ENCODE measurements at places on chromosomes 6 and 20.

DNA sequence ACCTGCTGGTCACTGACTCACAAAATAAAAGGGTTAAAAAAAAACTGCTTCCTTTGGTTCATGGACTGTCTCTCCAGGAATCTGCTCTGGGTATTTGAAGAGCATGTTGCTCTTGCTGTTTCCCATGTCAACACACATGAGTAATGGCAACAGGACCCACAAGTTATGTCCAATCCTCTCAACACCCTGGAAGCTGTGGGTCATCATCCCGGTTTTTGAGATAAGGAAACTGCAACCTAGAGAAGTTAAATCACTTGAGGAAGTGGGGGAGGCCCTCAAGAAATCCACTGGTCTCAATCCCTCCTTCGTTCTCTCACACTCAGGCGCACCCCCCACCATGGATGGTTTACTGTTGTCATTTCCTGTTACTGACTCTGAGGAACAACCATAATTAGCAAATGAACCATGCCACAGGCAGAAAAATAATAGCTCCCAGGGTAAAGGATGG is 12.4 kb downstream of the MAP1LC3A start:
- no peak for DNase-seq

GRCh38 chr6:52310932-52311331 is 26.4 kb upstream of the MCM3 start:
- no peak for DNase-seq

- DNase-seq: no peak
Observed at GRCh38 chr6:115495184-115495583, 565.5 kb downstream of the FRK start.

DNA sequence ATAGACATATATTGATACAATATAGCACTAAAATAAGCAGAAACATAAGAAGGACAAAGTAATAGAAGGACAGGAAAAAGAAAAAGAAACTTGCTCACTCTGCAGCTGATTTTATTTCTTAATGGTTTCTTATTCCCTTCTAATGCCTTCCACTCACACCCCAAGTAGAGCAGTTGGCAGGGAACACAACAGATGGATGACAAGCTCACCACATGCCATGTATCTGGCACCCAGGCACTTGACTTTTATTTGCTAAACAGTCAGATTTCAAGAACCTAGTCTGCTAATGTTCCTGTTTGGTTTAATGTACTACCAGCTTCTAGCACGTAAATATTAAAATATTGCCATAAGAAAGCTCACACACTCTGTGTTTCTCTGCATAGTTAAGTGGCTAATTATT is 87.1 kb downstream of the COL19A1 start:
- no peak for DNase-seq

DNA sequence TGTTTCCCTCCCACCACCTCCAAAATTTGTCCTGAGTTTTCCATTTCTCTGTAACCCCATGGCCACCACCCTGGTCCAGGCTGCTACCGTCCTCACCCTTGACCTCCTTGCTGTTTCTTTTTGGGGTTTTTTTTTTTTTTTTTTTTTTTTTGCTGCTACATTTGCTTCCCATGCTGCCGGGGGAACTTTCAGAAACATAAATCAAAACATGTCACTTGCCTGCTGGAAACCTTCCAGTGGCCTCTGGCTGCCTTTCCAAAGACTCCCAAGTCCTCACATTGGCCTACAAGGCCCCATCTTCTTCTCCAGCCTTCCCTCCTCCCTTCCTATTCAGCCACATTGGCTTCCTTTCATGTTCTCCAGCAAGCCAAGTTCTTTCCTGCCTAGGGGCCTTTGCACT is 50.4 kb upstream of the PTGIS start:
- no peak for DNase-seq

- no peak for DNase-seq
Observed at GRCh38 chr6:97316978-97317377, 34.0 kb upstream of the MMS22L start.

GRCh38 chr6:1610497-1611321 is 994 bp downstream of the FOXC1 start:
- no peak for DNase-seq

DNA sequence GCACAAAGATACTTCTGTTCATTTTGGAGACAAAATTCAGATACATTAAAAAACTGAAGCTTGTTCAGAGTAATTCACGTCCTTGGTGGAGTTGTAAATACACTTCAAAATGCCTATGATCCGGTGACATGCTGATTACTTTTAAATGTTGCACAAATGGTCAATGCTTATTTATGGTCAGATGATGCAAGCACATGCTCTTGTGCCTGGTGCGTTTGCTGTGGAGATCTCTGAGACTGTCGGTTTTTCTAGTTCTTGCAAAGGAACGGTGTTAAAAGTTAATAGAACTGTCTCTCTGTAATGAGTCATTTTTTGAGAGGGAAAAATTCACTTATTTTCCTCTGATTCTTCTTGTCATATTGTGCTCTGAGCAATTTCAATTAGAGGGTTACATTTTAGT is 45.2 kb upstream of the EDN3 start:
- DNase-seq: no peak

- no peak for DNase-seq
Observed at GRCh38 chr6:95203153-95203754, 374.1 kb upstream of the MANEA start.

DNA sequence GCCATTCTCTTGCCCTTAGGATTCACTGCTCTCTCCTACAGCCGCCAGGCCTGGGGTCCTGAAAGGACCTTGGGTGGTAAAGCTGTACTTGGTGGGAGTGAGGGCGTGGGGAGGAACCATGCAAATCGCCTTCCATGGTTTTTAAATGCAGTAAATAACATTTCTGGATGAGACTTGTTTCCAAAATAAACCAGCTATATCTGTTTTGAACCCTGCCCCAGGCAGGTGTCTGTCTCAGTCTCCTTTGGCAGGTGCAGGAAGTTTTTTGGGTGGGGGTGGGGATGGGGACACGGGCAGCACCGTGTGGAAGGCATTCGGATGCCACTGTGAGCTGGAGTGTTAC is 14.3 kb downstream of the ITPA start:
- no peak for DNase-seq

GRCh38 chr20:43558412-43559146 is at the start of gene SGK2:
Gene SGK2, plus strand, starts transcription at chr20:43559027. Its CDS starts 7,469 bp downstream, at chr20:43566496.
- DNase-seq: no peak

DNA sequence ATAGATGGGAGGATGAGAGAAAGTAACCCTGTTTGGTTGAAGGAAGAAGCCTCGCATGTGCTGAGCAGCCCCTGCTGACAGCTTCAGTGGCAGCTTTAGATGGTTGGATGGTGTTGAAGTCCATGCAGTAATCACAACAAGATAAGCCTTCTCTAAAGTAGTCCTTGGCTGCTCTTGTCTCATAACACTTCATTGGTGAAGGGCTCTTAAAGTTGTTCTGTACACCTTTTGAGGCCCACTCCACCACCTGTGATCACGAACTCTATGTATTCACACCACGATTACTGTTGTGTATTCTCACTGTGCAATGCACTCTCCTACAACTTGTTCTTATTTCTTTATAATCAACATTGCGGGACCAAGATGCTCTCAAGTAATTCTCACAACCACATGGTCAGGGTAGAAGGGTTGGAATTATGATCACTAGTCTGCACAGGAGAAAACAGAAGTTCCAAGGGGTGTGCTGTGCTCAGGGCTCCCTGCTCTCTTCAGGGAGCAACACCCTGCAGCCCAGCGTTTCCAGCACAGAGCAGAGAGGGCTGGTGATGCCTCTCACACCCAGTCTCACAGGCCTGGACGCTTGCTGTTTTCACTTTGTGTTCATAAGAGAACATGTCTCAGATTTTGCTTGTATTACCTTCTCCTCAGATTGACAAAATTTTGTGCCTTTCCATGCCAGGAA is 294.4 kb downstream of the SMOC2 start:
- DNase-seq: no peak

GRCh38 chr6:89975366-89975765 is 81.1 kb downstream of the GJA10 start:
- no peak for DNase-seq

GRCh38 chr6:124040655-124041054 is 237.0 kb downstream of the NKAIN2 start:
- no peak for DNase-seq

GRCh38 chr20:15600565-15600964 is 972.7 kb downstream of the KIF16B start:
- no peak for DNase-seq

- no peak for DNase-seq
Observed at GRCh38 chr20:23141450-23142161, 55.5 kb upstream of the CD93 start.

DNA sequence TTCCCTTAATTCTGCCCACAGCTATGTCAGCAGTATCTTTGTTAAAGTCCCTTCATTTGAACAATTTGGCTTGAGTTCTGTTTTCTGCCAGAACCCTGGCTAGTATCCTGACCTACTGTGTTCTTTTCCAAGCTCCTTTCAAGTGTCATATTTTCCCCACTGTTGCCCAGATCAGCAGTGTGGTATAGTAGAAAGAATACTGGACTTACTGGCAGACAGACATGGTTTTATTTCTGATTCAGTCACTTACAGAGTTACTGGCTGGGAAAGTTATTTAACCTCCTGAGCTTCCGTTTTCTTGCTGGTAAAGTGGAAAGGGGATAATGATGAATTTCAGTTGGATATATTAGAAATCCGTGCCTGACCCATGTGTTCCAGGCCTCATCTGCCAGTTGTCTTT is 39.8 kb upstream of the RAB23 start:
- DNase-seq: no peak

DNA sequence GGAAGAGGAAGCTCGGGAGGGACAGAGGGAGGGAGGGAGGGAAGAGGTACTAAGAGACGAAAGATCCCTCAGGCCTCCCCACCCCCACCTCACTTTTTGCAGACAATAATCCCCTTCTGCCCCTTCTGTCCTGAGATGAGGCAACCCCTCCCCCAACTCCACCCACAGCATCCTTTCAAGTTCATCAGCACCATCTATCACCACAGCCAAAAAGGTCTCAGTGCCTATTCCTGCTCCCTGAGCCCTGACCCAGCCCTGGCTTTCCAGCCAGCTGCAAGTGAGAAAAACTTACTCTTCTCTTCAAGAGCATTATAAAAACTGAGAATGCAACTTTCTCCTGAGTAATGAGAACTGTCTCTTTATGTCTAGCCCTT is 133.2 kb upstream of the LRFN2 start:
- no peak for DNase-seq

DNA sequence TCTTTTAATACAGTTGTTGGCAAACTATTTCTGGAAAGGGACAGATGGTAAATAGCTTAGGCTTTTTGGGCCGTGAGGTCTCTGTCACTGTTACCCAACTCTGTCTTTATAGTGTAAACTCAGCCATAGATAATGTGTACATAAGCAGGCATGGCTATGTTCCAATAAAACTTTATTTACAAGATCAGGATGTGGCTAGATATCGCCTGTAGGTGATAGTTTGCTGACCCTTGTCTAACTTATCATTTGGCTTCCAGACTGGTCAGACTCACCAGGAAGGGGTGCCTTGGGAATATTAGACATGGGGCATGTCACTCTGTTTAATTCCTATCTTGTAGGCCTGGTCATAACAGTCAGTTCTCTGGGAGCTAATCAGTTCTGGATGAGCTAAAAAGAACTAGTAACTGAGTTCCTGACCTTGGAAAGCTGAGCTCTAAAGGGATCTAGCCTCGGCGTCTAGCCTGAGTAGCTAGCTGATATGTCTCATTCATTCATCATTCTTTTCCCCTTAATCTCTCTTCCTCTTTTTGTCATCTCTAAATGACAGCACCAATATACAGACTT is 163.6 kb downstream of the SLC16A10 start:
- no peak for DNase-seq

GRCh38 chr6:162344646-162345010 is 382.9 kb downstream of the PRKN start:
- no peak for DNase-seq

Measured in stimulated activated CD8-positive, alpha-beta memory T cell treated with anti-CD3 and anti-CD28 coated beads, Interleukin-7, amount 100 ng/mL, for 1 hour (primary cell).